ENCODE measurements at places on chromosomes 12 and 14.

DNA sequence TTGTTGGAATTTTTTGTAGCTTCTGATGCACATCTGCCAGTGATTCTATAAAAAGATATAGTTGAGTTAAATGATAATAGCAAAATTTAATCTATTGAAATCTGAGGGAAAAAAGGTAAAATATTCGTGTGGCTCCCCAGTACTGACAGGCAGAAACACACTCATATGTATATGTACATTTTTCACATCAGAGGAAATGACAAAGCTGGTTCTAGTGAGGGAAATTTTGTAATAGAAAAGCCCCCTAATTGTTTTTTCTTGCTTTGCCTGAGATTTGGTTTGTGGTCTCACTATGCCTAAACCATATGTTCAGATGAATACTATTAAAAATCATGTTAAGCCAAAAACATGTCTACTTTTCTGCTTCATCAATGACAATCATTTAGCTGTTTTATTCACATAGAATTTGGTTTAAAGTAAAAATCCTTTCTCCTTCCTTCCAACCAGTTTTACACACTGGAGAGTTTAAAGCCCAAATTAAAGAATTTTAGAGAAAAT, 203.5 kb downstream of the ANO6 start:
- DNase-seq, result no peak

GRCh38 chr14:36524220-36524837, 4.3 kb upstream of the NKX2-1 start:
- peak; percentile 20 for DNase-seq

DNA sequence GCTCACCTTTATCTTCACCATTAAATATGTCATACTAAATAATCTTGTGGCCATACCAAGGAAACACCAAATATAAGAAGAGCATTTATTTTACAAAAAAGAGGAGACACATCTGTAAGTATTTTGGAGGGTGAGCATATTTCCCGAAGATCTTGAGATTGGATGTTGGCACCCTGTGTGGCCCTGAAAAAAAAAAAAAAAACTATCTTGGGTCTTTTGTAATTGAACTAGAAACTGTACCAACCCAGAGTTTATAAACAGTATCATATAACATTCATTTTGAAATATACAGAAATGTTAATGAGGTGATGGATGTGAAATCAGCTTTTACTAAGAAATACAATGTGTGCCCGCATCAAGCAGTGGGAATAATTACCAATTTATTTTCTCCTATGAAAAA, 104.0 kb upstream of the FRMD6 start:
- no peak for DNase-seq

GRCh38 chr12:66242311-66242710, 53.3 kb downstream of the IRAK3 start:
- DNase-seq, result no peak

GRCh38 chr14:21902561-21903181, 229.1 kb upstream of the OR4E1 start:
- DNase-seq, result no peak

GRCh38 chr12:80277732-80278131, 166.3 kb upstream of the PTPRQ start:
- DNase-seq, result no peak

- DNase-seq, result no peak
These were observed 341.8 kb downstream of the C12orf50 start for GRCh38 chr12:87687362-87687761.

DNA sequence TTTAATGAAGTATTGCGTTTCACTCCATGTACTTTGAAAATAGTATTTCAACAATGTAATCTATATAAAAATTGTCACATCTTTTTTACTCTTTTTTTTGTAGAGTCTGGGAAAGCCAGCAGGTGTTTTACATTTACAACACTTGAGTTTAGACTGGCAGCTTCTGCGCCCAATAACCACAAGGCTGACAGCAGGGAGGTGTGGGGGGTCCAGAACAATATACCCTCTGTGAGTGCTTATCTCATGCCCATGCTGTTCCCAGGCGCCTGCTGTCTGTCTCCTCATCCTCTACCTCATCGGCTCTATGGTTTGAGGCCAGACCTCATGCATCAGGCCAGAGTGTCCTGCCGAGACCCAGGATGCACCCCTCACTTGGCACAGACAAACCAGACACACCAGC, 24.9 kb downstream of the FBRSL1 start:
- DNase-seq, result no peak

- no peak for DNase-seq
These were observed 31.2 kb upstream of the VASH1 start for GRCh38 chr14:76729953-76730505.

GRCh38 chr14:76664790-76665189, 96.5 kb upstream of the VASH1 start:
- no peak for DNase-seq

DNA sequence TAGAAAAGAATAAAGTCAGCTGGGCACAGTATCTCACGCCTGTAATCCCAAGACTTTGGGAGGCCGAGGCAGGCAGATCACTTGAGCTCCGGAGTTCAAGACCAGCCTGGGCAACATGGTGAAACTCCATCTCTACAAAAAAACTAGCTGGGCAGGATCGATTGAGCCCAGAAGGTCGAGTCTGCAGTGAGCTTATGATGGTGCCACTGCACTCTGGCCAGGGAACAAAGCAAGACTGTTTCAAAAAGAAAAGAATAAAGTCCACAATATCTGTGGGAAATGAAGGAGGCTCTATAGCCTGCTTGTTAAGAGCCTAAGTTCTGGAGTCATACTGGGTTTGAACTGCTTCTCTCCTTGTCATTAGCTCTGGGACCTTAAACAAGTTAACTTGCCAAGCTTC, 7.9 kb downstream of the MAPK1IP1L start:
- DNase-seq, result no peak

DNA sequence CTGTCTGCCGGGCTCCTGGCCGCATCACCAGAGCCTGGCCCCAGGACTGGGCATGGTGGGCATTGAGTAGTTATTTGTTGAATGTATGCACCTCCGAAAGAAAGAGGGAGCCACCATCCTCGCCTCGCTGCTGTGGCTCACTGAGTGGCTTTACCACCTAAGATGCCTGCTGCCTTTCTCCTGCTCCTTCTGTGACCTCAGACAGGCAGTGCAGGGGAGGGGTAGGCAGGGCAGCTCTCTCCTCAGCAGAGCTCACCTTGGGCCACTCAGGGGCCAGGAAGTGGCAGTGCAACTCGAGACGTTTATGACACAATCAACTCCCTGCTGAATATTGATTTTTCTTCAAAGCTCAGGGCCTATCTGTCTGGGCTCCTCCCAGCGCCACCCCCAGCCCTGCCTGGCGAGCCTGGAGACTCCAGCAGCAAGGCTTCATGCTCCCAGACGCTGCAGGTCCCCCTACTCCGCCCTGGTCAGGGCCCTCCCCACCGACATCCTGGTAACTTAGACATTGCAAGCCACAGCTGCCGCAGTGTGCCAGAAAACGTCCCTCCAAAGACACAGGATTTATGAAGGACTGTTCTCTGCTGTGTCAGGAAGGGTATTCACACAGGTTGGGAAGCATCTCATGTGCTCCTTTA, 84.3 kb upstream of the DIO3 start:
- DNase-seq, result no peak

DNA sequence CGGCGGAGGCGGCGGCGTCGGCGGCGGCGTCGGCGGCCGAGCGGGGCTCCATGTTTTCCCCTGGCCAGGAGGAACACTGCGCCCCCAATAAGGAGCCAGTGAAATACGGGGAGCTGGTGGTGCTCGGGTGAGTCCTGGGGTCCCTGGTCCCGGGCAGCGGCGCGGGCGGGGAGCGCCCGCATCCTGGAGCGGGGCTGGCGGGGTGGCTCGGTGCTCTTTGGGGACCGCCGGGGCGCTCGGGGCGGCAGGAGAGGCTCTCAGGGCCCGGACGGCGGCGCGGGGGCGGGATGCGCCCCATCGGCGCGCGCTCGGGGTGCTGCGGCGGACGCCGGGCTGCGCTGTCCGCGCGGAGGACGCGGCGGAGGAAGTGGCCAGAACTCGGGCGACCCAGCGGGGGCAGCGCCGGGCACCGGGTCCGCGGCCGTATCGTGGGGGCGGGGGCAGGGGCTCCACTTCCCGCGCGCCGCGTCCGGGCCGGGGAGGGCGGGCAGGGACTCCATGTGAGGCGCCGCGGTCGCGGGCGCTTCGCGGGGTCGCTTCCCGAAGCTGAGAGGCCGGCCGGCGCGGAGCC, 485 bp downstream of the PELI2 start:
- no peak for DNase-seq

DNA sequence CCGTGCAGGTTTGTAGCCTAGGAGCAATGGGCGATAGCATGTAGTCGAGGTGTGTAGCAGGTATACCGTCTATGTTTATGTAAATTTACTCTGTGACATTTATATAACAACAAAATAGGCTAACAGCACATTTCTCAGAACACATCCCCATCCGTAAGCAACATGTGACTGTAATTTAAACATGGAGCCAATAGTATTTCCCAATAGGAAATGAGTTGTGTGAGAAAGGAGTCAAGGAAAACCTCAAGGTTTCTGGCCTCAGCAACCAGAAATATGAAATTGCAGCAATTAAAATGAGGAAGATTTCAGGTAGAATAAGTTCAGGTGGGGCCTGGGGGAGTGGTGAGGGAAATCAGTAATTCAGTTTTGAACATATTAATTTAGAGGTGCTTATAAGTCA, 136.0 kb downstream of the MSRB3 start:
- no peak for DNase-seq

DNA sequence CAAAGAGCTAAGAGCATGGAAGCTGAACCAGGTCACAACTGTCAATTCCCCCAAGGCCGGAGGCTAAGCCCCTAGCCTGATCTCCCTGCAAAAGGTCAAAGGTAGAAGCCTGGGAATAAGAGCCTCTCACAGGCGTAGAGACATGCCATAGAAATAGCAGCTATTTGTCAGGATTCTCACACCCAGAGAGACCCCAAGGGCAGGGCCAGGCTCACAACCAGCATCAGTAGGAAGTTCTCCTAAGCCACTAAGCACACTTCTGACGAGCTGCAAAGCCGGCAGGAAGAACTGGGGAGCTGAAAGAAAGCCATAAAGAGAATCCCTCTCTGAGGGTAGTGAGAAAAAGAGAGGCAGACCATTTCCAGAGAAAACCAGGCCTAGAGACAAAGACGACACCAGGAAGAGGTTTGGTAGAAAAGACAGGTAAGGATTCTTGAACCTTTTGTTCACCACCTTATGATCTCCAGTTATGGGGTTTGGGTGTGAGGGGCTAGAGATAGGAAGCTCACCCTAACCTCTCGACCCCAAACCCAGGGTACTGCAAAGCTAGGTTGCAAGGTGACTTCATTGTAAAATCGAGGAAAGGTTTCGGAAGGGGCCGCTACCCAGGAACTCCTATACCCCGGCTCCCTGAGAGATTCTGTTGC, 1.0 kb downstream of the SMARCC2 start:
- DNase-seq, result peak; percentile 8

DNA sequence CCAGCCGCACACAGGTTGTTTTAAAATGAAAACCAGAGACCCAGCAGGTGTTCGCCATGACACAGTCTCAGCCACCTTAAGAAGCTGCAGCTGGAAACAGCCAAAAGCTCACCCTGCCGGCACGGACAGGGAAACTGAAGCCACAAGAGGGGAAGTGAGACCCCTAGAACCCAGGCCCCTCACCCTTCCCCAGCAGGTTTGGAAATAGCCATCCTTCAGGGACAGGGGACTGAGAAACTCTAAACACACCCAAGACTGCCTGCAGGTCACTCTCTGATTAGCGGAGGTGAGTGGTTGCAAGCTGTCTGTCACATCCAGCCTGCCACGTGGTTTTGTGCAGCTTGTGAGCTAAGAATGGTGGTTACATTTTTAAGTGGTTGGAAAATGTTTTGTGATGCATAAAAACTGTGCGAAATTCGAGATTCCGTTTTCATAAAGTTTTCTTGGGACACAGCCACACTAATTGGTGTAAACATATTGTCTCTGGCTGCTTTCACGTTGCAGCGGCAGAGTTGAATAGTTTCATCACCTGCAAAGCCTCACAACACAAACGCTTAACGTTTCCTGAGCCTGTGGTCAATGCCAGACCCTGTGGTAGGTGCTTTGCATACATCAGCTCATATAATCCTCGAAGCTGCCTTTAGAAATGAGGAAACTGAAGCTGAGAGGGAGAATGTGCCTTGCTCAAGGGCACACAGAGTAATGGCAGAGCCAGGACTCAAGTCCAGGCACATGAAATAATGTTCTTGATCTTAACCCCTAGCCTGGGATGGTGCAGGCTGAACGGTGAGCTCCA, 1.7 kb upstream of the SELPLG start:
- no peak for DNase-seq

GRCh38 chr12:27906658-27907473, 65.7 kb downstream of the PTHLH start:
- DNase-seq, result no peak

- DNase-seq, result no peak
These were observed 191.6 kb downstream of the CRADD start for GRCh38 chr12:93868771-93869170.

DNA sequence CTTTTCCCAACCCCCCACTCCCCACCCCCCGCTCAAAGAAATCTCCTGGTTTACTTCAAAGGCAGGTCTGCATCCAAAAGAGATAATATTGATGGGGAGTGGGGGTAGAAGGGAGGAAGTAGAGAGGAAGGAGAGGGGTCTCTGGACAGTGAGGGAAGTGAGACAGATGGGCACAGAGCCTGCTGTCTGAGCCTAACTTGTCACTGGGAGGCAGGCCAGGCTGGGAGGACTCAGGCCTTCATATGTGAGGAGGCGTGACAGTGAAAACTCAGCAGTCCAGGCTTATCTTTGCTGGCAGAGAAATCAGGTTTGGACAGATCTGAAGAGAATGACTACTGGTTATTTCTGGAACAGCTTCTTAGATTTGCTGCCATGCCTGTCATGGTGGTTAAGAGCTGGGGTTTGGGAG, 192.3 kb downstream of the NUAK1 start:
- no peak for DNase-seq

DNA sequence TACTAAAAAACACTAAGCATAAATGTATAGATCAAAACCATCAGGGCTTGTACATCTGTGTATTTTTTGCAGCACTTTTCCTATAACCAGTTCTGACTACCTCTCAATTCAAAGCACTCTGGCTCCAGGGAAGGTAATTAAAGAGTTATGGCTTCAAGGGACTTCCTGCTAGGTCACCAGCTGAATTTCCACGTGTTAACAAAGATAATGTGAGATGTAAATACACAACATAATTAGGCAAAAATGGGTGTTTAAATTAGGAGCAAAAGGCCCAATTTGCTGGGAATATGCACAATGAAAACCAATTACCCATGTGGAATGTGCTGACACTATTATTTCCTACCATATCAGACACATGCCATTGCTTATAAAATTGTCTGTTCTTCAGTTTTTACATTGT, 513.4 kb upstream of the FLRT2 start:
- no peak for DNase-seq
